Right renal cortex interstitium (tissue), 3 donors: ENCODE measurements at places on chromosomes 5 and 9. TPM values are rescaled to one million over a fixed set of nuclear protein-coding genes. Genes with fewer than 3 reads are reported as not detected.

DNA sequence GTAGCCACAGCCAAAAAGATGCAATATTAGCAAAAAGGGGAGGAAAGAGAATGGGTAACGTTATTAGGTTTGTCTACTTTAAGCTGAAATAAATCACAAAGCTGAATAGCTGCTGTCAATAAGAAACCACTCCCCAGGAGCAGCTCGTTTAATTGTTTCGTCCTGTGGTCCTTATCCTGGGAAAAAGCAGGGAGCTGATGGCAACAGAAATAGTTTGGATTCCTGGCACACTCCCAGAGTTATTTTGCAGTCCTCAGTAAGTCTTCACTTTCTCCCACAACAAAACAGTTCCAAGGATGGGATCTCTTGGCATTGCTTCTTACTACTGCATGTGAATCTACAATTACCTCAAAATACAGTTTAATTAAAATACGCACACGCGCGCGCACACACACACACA is 28.8 kb downstream of the FRMD3 start:
- no peak for DNase-seq

DNA sequence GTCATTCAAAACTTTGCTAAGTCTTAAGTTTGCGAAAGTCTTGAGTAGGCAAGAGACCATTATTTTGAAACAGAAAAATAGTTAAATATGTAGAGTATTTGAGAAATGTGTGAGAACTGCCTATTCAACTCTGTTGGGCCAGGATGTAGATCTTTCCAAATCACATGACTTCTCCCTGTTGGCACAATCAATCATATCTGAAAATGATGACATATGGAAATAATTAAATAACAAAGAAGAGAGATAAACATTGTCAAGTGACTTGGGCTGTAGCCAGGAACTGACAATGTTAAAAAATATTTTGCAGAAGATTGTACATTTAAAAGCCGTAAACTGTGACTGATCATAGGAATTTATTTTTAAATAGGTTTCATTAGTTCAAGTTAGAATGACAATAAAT is 104.6 kb upstream of the IL6ST start:
- DNase-seq: no peak

PCDHA9 gene
- not detected for polyA plus RNA-seq

MSMP gene
- not detected for polyA plus RNA-seq

- no peak for DNase-seq
Measured at GRCh38 chr9:131774636-131775035, 34.8 kb upstream of the RAPGEF1 start.

GRCh38 chr5:150024346-150024984 is 23.9 kb downstream of the HMGXB3 start:
- DNase-seq: no peak

DNA sequence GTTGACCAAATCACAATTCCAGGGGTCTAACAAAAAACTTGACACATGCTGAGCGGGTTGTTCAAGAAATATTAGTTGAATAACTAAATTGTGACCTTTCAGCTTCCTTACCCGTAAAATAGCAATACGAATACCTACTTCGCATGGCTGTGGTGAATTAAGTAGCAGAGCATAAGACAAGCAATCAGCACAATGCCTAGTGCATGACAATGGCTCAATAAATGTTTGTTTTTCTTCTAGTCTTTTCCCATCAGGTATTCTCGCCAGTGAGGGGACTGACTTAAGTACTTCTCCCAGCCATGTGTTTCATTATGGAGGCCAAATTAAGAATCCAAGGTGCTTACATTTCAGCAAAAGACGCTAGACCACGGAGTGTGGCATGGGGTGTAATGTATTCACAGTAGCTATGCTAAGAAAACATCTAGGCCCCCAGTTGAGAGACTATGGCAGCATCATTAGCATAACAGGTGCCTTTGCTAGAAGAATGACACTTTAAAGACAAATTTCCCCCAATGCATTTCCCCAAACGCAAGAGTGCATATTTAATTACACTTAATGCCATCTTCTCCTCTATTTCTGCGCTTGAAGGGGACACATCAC is 145.9 kb downstream of the ASTN2 start:
- no peak for DNase-seq

TMEM252 gene
- polyA plus RNA-seq: 12.6 TPM

GRCh38 chr5:176771102-176771845 is 39.1 kb upstream of the UNC5A start:
- DNase-seq: no peak

- DNase-seq: no peak
Measured at GRCh38 chr5:15065091-15065490, 193.5 kb upstream of the ANKH start.

- DNase-seq: no peak
Measured at GRCh38 chr9:35105571-35106342, 2.8 kb upstream of the STOML2 start.

NTMT1 gene
- polyA plus RNA-seq: 32.5 TPM

- no peak for DNase-seq
Measured at GRCh38 chr9:38313421-38313820, 79.1 kb upstream of the ALDH1B1 start.

CD180 gene
- 0.78 TPM for polyA plus RNA-seq

GRM6 gene
- polyA plus RNA-seq: 0.46 TPM

TAF11L5 gene
- not detected for polyA plus RNA-seq

- no peak for DNase-seq
Measured at GRCh38 chr5:139926797-139927503, 116.1 kb downstream of the NRG2 start.

KIF27 gene
- polyA plus RNA-seq: 22.1 TPM

GRCh38 chr5:78527054-78527859 is 121.3 kb downstream of the LHFPL2 start:
- no peak for DNase-seq

DNA sequence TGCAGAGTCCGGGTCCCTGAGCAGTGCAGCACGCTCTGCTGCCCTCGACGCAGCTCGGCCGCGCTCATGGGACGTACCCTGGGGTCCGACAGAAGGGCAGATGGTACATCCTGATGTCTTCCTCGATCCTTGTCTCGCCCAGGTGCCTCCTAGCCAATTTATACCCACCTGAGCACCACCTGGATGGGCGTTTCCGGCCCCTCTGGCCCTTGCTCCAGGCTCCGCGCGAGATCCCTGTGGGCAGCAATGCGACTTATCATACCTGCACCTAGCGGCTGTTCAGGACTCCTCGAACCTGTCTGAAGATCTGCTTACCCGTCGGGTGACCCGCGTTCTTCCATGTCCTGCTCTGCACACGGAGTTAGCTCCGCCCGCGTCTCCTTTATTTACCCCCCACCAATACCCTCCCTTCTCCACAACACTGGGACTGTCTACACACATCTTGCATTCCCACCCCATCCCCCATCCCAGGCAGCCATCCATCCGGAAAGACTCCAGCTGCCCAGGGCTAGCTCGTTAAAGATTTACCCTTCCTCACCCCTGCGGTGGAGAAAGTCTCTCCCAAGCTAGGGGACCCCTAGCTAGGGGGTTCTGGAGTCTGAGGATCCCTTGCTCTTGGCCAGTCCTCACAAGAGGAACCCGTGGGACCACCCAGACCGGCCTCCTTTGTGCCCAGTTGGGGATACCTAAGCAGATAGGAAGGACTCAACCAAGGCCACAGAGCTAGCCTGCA is at the start of gene KIF12:
Gene KIF12, minus strand, starts transcription at position 357 of the 733 bp plus-strand sequence. Its CDS starts 16 bp downstream, at position 341.
- DNase-seq: peak; percentile 88

DNA sequence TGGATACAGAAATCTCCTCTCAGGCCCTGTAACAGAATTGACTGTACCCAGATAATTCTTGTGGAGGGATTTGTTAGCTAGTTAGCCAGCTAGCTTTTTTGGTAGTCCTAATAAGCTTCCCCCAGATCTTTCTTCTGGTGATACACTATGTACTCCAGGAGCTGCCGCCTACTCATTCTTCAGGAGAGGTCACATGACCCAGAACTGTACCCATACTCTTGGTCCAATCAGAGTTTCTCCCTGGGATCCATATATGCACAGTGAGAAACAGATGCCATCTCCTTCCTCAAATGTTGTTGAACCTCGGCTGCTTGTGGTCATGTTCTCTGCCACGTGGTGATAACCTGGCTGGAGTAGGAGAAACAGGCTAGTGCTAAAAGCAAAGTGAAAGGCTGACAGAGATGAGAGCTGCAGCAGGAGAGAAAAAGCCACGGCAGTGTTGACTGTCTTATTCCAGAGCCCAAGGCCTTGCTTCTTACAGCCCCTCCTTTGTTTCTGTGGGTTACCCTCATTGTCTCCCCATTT is 123.0 kb upstream of the RFX3 start:
- no peak for DNase-seq

POC5 gene
- 20.1 TPM for polyA plus RNA-seq

DNA sequence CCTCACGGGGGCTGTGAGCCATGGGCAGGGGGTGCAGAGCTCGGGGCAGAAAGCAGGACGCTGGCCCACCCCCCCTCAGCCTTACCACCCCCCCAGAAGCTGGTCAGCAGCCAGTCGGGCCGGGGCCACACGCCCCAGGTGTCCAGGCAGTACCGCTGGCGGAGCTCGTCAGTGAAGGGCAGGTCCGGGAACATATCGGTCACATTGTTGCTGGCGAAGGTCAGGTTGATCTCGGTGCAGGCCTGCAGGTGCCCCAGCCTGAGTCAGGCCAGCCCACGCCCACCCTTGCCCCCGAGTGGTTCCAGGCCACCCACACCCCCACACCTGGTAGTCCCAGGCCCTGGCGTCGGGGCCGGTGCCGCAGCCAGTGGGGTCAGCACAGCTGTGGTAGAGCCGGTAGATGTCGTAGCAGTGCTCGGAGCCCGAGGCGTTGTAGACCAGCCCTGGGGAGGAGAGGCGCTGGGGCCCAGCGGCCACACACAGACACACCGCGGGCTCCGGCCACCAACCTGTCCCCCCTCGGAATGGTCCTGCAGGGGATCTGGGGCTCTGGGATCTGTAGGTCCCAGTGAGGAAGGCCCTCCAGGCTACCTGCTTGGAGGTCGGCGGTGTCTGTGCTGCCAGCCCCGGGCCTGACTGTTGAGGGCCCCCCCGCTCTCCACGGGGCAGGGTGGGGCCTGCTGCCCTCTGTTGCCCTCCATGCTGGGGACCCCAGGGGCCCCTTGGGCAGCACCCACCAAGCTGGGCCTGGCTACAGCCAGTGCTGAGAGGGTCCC is 2.6 kb downstream of the DPP7 start:
- DNase-seq: no peak

GRCh38 chr5:135955525-135955924 is 742 bp upstream of the LECT2 start:
- no peak for DNase-seq

SCGB3A2 gene
- not detected for polyA plus RNA-seq

PALM2AKAP2 gene
- 11.3 TPM for polyA plus RNA-seq

DNA sequence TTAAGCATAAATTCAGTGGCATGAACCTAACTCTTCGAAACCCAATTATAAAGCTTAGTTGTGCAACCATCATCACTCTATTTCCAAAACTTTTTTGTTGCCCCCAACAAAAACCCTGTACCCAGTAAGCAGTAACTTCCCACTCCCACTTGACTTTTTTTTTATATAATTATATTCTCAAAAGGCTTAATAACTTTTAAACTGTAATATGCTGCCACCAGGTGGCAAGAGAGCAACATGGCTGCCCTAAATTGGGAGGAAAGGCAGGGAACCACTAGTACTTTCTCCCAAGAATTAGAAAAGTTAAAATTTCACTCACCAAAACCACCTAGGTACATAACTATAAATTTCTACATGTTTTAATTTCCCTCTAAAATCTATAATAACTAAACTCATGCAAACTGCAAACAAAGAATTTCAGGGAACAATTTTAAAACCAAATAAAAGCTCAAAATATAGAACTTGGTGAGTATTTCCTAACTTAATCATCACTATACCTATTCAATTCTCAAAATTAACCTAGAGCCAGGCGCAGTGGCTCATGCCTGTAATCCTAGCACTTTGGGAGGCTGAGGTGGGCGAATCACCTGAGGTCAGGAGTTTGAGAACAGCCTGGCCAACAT is 50.2 kb upstream of the RNF38 start:
- DNase-seq: no peak

GRCh38 chr9:134784577-134785305 is 95.9 kb upstream of the FCN2 start:
- DNase-seq: no peak

DNA sequence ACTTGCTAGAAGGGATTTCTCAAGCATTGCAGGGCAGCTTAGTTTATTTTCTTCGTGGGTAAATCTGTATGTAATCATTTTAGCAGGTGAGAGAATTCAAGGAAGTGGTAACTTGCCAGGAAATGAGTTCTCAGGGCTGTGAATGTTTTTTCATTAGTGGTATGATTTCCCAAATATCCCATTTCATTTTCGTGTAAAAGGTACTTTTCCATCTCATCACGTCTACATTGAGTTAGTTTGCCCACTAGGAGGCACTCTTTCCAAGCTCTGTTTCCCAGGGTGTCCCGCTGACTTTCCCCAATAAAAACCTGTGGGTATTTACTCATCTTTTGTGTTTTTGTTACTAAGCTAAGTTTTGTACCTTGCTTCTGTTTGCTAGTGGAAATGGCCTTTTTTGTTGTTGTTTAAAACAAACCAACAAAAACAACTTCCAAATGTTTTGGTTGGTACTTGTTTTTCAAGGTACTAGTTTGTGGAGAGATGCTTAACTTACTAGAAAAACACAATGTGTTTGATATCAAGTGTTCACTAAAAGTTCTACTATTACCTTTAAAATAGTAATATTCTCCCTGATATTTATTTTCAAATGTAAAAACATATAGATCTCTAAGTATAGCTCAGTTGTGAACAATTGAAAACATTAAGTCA is 373.6 kb downstream of the ADGRV1 start:
- peak; percentile 64 for DNase-seq

DNA sequence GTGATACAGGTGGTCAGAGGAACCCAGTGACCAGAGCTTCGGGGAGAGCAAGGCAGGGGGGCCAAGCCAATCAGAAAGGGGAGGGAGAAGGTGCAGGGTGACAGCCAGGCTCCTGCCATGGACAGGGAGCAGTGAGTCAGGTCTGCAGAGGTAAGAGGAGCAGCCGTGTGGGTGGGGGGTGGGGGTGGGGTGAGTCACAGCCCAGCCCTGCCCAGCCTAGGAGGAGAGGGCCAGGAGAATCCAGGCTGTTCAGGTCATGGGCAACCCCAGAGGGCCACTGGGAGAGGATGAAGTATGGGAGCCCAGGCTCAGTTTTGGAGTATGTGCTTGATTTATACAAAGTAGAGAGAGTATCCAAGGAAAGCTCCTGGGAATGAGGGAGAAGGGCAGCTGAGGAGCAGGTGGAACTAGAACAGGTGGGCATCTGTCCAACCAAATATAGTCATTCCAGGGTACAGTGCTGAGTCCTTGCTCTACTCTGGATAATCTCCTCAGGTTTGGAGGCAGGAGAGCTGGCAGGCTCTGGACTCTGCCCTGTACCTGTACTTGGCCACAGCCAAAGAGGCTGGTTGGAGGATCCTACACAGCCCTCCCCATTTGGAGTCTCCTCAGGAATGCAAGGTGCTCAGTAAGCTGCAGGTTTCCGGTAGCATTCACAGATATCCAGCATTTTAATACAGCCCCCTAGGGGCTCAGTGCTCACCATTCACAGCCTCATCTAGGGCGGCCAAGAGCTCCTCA is 1.6 kb downstream of the HBEGF start:
- no peak for DNase-seq

- no peak for DNase-seq
Measured at GRCh38 chr9:72477930-72478518, 43.4 kb upstream of the TMC1 start.

GRCh38 chr5:103057208-103058130 is 62.5 kb downstream of the GIN1 start:
- DNase-seq: no peak
